ENCODE measurements at places on chromosomes 4 and X.

DNA sequence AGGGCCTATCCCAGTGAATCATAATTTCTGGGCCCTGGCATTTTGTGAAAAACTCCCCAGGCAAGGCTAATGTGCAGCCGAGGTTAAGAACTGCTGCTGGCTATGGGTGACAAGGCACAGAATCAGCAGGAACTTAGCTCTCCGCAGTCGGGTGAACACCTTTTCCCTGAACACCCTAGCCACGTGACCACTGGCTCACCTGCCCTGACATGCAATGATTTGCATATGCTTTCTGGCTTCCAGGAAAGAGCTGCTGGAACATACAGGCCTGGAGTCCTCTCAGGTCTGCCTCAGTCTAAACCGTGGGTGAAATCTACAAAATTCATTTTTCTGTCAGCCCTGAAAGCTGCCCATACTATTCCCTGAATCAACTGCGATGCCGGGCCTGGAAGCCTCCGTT lies 56.6 kb downstream of the ZNF827 start:
- no peak for DNase-seq

DNA sequence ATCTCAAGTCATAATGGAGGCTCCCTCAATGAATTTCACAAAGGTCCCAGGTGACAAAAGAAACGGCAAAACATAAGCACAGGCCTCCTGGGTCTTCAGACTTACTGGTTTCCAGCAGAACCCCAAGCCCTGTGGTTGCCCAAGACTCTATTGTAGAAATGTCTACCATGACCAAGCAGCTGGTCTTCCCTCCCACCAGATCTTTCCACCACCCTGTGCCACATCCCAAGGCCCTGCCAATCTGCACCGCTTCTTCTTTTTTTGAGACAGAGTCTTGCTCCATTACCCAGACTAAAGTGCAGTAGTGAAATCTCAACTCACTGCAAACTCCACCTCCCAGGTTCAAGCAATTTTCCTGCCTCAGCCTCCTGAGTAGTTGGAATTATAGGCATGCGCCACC lies 23.2 kb upstream of the TXK start:
- no peak for DNase-seq

GRCh38 chrX:148913971-148914370 lies 413.6 kb downstream of the AFF2 start:
- no peak for DNase-seq

- DNase-seq = no peak
Measured at GRCh38 chr4:14299166-14299565, 671.6 kb upstream of the BOD1L1 start.

DNA sequence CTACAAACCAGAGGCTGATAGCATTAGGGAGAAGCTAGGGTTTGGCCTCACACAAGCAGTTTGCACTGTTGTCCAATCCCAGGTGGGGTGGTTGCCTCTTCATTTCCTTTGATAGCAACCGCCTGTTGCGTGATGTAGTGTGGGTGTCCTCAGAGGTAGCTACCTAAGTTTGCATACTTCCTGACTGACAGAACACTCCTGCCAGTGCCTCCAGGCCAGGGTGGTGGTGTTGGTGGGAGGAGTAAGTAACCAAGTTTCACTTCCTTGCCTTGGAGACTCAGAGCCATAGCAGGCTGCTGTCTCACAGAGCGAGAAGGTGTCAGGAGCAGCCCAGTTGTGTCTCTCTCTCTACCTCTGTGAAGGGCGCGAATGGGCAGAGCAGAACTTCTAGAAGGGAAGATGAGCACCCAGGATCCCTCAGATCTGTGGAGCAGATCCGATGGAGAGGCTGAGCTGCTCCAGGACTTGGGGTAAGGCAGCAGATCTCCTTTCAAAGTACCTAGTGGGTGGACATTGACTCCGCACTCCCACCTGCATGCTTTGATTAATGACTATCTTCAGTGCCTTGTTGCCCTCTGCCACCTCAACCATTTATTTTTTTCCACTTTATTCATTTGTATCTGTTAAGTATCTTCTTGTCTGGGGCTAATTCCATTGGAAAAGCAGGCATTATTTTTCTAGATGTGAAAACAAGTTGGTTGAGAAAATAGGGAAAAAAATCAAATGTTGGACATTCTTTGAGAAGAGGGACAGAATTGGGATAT lies at the start of gene DAPP1:
Gene DAPP1, plus strand, starts transcription at position 283 of the 764 bp plus-strand sequence. Its CDS starts 87 bp downstream, at position 370.
- peak; percentile 74 for DNase-seq

GRCh38 chr4:139872274-139872673 lies 206.7 kb downstream of the MGST2 start:
- DNase-seq = no peak

GRCh38 chr4:99506781-99507180 lies 4.0 kb upstream of the C4orf17 start:
- DNase-seq = no peak

DNA sequence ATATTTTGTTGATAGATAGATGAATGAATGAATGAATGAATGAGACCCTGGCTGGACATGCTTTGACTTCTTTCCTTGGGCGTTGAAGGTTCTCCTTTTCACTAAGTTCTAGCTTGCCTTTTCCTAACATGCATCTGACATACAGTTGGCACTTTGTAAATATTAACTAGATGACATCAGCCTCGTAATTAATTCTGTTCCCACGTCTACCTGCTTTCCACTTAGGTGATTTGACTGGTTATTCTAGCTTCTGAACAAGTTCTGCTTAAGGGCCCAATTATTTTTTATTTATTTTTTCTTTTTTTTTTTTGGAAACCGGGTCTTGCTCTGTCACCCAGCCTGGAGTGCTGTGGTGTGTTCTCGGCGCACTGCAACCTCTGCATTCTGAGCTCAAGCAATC lies 13.9 kb upstream of the RASL11B start:
- no peak for DNase-seq

GRCh38 chr4:183961795-183962194 lies 56.7 kb downstream of the STOX2 start:
- no peak for DNase-seq

DNA sequence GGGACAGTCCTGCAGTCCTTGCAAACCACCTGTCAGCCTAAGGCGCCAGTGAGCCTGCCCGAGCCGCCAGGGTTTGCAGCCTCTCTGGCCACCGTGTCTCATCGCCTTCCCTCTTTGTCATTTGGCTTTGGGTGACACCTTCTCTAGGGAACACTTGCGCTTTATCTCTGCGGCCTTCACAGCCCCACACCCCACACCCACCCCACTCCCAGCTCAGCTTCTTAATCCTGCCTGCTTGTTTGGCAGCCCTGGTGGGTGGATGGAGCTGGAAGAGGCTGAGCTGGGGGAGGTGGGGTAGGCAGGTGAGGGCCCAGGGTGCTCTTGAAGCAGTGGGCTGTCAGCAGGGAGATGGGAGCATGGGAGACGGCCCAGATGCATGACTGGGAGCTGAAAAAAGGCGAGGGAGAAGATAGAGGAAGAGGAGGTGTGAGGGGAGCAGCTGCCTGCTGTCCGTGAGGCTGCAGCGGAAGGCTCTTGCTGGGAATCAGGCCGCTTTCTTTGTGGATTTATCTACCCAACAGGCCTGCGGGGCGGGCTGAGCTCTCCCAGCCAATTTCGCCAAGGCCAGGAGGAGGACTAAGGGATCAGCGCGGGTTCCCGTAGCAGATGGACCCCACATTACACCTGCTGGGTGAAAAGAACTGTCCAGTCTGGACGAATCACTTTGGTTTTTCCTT lies 97.5 kb upstream of the STOX2 start:
- DNase-seq = no peak

- no peak for DNase-seq
Measured at GRCh38 chrX:107845625-107846024, 20.0 kb downstream of the MID2 start.

GRCh38 chr4:167767281-167767680 lies 325.1 kb upstream of the ANXA10 start:
- no peak for DNase-seq

DNA sequence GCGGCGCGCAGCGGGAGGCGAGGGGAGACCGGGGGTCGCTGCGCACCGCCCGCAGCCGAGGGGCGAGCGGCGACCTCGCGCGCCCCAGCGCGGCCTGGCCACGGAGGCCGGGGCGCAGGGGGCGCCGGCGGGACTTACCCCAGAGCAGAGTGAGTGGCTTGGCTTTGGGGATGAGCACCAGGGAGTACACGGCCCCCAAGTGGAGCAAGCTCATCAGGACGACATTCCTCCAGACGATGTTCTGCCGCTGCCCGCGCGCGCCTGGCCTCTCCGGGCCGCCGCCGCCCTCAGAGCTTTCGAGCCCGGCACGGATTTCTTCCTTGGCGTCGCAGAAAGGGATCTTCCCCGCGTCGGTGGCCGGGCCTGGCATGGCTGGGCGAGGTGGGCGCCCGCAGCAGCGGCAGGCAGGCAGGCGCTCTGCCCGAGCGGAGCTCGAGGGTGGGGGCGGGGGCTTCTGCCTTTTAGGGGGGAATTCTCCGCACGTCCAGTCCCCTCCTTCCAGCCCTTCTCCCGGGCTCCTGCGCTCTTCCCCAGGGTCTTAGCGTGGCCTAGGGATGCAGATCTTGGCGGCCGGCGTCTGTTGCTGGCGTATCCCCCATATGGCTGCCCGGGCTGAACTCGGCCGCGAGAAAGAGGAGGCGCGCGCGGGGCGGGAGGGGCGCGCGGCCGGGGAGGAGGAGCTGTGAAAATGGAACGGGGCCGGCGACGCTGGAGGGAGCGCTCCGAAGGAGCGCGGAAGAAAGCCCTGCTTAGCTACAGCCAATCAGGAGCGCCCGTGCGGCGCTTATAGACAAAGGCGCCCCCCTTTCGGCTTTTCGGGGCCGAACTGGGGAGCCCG lies at the start of gene SCD5:
Gene SCD5, minus strand, starts transcription at position 629 of the 838 bp plus-strand sequence. Its CDS starts 259 bp downstream, at position 370.
- peak; percentile 4 for DNase-seq

DNA sequence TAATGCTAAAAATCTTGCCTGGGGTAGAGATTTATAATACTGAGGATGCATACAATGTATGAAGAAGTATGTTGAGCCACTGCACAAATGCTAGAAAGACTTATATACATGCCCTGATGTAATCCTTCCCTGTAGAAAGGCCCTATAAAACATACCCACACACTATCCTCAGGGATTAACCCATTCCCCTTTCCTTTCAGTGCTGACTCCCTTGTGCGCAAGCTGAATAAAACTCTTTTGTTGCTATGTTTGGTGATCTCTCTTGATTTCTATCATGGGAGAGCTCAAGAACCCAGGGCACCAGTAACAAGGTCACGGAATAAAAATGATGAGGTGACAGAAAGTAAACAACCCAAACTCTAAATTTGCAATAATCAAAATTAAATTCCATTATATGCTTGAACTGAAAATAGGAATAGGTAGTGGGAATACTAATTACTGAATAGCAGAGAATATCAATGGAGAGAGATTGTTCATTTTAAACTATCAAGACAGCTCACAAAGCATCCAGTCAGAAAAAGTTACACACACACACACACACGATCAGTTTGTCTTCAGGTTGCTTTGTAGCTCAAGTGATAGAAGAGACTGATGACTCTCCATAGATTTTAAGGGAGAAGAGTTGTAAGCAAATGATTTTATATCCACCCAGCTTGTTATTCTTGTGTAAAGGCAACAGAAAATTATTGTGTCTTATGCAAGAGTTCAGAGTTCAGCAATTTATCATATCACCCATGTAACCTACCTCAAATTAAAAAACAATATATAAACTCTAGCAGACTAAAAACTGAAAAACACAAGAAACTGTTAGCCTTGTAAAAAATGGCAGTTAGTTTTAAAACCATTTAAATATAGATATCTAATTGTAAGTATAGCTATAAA lies 14.8 kb downstream of the TIGD2 start:
- DNase-seq = no peak

GRCh38 chrX:104310090-104310489 lies 55.4 kb upstream of the ESX1 start:
- no peak for DNase-seq

- DNase-seq = no peak
Measured at GRCh38 chr4:133385161-133385954, 236.3 kb downstream of the PCDH10 start.

DNA sequence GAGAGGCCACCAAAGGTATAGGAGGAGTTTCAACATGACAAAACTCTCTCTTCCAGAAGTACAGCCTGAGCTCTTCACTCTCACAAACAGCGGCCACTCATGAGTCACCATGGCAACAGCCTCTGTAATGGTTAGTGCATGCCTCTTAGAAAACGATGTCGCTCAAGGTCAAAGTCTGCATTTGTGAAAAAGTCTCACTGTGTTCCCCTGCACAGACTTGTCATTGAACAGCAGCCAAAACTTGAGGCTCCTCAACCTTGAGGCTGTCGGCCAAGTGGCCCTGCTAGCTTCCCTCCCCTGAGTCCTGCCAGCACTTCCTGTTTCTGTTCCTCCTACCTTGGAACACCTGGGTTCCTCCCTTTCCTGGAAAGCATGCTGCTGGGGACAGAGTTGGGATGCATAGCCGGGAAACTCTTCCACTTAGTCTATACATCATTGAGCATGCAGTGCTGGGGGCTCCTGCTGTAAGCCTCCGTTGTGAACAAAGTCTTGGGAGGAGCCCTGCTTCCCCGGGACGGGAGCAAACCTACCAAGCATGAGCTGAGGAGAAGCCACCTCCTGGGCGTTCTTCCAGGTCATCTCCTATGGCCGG lies 66.6 kb downstream of the ING2 start:
- DNase-seq = no peak

DNA sequence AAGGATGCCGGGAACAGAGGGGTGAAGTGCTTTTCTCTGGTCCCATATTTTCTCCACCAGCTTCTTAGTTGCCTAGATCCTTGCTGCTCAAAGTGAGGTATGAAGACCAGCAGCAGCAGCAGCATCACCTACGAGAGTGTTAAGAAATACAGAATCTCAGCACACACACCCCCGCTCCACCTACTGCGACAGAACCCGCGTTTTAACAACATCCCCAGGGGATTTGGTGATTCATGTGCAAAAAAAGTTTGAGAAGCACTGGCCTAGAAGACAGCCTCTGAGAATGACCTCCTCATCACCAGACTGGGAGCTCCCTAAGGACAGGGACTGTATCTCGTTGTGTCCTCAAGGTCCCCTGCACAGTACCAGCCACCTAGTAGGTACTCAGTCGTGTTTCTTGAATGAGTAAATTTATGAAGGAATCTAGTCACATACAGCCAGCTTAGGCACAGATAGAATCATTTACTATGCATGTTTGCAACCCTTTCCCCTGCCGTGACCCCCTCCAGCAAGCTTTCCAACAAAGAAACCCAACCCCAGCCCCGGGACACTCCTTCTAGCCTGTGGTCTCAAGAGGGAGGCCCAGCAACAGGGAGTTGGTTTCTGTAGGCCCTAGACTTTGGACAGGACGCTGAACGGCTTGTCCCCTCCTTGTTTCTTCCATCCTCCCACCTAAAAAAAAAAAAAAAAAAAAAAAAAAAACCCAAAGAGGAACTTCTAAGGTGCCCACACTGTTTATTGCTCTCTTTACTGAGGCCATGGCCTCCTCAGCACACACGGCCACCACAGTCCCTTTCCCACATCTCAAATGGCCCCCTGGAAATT lies 21.5 kb downstream of the RTL5 start:
- no peak for DNase-seq

GRCh38 chr4:152098365-152099060 lies 337.7 kb upstream of the GATB start:
- no peak for DNase-seq

- no peak for DNase-seq
Measured at GRCh38 chr4:64670647-64671046, 261.4 kb upstream of the TECRL start.

GRCh38 chr4:132101526-132101925 lies 1047.6 kb upstream of the PCDH10 start:
- no peak for DNase-seq

Measured in activated effector memory CD4-positive, alpha-beta T cell treated with Interleukin-2 at 50 U/mL for 16 hours (primary cell).